Esophagus muscularis mucosa (tissue), 4 donors: ENCODE measurements at places on chromosomes 1 and 21. TPM values are rescaled to one million over a fixed set of nuclear protein-coding genes. Genes with fewer than 3 reads are reported as not detected.

PCP4 gene
- 82.0 TPM for total RNA-seq

PLA2G4A gene
- total RNA-seq, result 4.6 TPM

LRRC53 gene
- under 0.01 TPM for total RNA-seq

FBXO44 gene
- 13.3 TPM for total RNA-seq

TRIM46 gene
- 0.17 TPM for total RNA-seq

NLRP3 gene
- 1.5 TPM for total RNA-seq

OR6N1 gene
- total RNA-seq, result not detected

PTGER3 gene
- 34.8 TPM for total RNA-seq

MCOLN2 gene
- total RNA-seq, result 0.13 TPM

FAM131C gene
- 0.39 TPM for total RNA-seq

CEP170 gene
- 31.0 TPM for total RNA-seq

FCRL3 gene
- total RNA-seq, result not detected

KIAA1614 gene
- 15.4 TPM for total RNA-seq

HCN3 gene
- 2.1 TPM for total RNA-seq

S100A7 gene
- total RNA-seq, result not detected

PDC gene
- total RNA-seq, result not detected

PTPRU gene
- 32.7 TPM for total RNA-seq

NRIP1 gene
- 25.7 TPM for total RNA-seq

TFAP2E gene
- not detected for total RNA-seq

CDA gene
- total RNA-seq, result 4.8 TPM

COL9A2 gene
- total RNA-seq, result 1.2 TPM

LSM10 gene
- total RNA-seq, result 58.3 TPM

CFHR5 gene
- not detected for total RNA-seq

C2CD4D gene
- total RNA-seq, result not detected

FOXO6 gene
- total RNA-seq, result 0.42 TPM

RGL1 gene
- total RNA-seq, result 51.5 TPM

RGS16 gene
- total RNA-seq, result 2.5 TPM

CHIA gene
- not detected for total RNA-seq

OLIG1 gene
- not detected for total RNA-seq

FAM110D gene
- 14.8 TPM for total RNA-seq

ASCL5 gene
- total RNA-seq, result not detected

ZNF669 gene
- 4.8 TPM for total RNA-seq

TRPM2 gene
- 2.9 TPM for total RNA-seq

HFM1 gene
- 1.5 TPM for total RNA-seq

CA6 gene
- not detected for total RNA-seq

ETS2 gene
- 53.9 TPM for total RNA-seq
